Lower leg skin (tissue), 4 donors: ENCODE measurements at places on chromosomes 12 and 14. TPM values are rescaled to one million over a fixed set of nuclear protein-coding genes. Genes with fewer than 3 reads are reported as not detected.

DNA sequence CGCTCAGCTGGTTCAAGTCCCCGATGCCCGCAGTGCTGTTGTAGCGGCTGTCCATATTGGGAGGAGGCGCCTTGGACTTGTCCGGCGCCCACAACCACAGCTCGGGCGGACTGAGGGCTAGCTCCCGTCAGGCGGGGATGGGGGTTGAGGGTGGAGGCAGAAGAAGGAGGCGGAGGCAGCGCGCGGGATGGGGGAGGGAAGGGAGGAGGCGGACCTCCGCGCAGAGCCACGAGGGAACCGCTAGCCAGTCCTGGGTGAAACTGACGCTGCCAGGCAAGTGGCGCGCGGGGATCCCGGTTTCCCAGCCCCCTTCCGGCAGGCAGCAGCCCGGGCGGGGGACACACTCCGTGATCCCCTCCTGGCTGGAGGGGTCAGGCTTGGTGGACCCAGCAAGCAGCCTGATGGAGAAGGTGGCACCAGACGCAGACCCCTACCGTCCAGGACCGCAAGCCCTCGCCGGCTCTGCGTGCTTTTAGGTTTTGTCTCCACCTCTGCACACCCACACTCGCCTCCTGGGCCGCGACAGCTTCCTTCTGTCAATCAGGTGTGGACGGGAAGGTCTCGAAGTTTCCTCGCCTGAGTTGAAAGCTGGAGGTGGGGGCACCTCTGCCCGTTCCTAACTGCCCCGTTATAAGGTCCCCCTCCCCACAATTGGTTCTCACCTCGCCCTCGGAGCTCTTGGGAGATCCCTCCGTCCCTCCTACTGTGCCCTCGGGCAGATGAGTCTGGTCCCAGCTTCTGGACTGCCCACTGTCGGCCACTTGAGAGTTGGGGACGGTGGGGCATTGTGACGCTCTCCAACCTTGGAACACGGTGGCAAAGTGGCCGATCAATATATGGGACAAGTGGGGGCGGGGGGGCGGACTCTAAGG is at the start of gene CPNE8:
CPNE8 (minus strand) TSS at position 112 of the 872 bp plus-strand sequence; CDS start at position 55, 57 bp downstream.
- DNase-seq = peak; percentile 81

TMEM260 gene
- 24.3 TPM for total RNA-seq

DNA sequence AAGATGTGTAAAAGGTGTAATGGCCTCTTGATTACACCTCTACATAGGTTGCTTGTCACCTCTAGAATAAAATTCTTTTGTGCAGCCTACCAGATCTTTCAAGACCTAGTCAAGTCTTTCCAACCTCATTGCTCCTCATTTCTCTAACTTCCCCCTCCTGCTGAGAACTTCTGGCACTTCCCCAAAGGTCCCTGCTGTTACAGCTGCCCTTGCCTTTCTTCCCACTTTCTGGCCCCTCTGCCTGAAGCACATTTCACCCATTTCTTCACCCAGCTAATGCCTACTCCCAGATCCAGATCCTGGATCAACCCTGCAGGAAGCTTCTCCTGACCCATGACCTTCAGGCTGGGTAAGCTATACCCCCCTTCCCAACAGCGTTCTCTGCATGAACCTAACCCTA is 1.5 kb downstream of the TSHR start:
- DNase-seq = no peak

GRCh38 chr12:93702707-93703315 is 25.6 kb downstream of the CRADD start:
- DNase-seq = no peak

DNA sequence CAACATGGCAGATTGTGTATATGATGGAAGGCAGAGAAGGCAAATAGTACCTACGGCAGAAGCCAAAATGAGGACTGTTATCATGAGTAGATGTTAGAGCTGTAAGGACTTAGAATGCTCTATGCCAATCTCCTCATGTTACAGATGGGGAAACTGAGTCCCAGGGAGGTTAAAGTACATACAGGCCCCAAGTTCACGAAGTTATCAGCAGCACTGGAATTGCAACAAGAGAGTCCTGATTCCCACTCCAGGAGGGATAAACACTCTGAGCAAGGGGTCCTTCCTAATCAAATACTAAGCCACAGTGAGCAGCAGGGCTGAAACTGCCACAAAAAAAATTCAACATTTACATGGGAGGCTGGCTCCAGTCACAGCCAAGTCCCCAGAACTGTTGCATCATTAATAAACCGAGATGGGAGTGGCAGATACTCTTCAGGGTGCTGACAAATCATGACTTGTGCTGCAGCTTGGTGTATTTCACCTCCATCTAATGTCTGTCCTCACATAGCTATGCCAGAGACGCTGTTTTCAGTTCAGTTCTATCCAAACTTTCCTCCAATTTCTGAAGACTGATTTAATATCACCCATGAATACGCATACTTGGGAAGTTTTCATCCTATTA is 24.2 kb downstream of the NUAK1 start:
- DNase-seq = no peak

- DNase-seq = no peak
Measured at GRCh38 chr12:130876297-130876696, 4.4 kb downstream of the RAN start.
